ENCODE measurements at places on chromosomes 4 and X.

DNA sequence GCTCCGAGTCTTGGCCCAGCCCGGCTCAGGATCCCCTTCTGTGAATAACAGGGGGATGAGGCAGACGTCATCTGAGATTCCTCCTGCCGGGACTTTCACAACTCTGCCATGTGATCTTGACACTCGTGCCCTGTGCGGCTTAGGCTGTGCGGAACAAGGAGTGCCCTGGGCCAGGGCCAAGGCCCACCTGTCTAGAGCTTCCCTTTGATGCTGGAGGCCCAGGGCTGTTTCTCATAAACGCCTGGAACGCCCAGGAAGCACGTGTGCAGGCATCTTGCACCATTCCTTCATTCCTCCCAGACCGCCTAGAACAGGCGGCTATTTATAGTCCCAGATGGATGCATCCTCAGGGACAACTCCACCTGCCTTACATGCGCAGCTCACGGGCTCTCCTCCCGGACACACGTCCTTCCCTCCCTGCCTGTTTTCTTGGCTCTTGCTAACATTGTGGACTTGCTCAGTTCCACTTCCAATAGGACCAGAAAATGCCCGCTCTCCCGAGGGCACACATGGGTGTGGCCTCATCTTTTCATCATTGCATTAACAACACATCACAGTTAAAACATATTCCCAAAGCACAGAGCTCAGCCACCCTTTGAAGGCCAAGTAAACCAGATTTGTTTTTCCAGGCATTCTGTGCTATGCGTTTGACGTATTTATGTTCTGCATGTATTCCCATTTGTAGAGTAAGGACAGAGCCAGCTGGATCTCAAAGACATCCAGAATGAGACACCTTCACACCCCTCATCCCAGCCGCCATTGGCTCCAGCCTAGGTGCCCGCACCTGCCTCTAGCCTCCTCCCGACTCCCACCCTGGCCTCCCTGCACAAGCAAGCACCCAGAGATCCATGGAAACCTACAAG, 57.2 kb downstream of the ABLIM2 start:
- DNase-seq = no peak

DNA sequence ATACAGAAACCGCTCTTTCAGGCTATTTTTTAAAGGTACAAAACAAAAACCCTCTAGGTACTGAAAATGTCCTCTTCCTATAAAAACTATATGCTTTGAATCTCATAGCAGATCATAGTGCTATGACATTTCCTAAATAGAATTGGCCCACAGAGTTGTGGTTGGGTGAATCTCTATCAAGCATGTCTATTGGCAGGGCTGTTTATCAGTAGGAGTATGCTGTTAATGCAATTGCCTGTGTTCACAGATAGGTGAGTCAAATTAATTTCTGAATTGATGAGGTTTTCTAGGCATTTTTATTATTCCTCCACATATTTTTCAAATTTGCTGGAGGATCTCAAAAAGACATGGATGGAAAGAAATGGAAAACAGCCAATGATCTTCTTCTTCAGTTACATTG, 73.9 kb downstream of the QRFPR start:
- DNase-seq = no peak

DNA sequence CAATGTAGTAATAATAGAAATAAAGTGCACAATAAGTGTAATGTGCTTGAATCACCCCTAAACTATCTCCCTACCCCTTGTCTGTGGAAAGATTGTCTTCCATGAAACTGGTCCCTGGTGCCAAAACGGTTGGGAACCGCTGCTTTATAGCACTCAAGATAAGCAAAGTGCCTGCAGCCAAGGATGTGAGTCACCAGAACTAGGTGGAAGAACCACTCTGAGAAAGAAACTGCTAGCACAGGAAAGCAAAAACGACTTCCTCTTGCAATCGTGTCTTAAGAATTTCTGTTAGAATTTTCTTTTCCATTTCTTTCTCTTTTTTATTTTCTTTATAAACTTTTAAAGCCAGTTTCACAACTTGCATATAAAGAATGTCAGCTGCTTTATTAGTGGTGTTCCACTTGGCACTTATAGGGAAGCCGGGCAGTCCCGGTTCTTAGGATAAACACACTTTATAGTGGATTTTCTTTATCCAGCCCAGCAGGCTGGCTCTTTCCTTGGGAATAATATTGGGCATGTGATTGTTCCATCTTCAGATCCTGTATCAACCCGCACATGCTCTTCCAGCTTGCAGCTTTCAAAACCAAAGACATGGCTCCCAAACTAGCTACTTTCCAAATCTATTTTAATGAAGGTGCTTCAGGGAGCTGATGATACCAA, 32.3 kb upstream of the CXCL8 start:
- no peak for DNase-seq

GRCh38 chrX:132184871-132185270, 34.4 kb downstream of the RAP2C start:
- DNase-seq = no peak
